ENCODE measurements at places on chromosomes 3 and 15.

DNA sequence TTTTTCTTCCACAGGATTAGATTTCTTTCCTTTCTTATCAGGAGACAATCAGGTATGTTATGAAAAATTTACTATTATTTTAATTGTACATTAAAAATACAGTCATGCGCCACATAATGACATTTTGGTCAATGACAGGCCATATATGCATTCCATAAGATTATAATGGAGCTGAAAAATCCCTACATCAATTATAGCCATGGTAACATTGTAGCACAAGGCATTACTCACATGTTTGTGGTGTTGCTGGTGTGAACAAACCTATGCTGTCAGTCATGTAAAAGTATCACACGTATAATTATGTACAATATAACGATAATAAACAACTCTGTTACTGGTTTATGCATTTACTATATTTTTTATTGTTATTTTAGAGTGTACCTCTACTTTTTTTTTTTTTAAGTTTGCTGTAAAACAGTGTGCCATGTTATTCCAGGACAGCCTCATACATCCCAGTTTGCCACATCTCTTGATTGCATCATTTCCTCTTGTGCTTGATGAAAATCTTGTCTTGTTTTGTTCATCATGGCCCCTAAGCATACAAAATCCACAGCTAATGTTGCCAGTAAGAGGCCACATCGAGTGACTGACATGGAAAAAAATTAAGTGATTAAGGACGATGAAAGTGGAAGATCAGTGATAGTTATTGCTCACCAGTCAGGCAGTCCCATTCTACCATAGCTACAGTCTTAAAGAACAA is 21.4 kb downstream of the CALML4 start:
- no peak for DNase-seq

DNA sequence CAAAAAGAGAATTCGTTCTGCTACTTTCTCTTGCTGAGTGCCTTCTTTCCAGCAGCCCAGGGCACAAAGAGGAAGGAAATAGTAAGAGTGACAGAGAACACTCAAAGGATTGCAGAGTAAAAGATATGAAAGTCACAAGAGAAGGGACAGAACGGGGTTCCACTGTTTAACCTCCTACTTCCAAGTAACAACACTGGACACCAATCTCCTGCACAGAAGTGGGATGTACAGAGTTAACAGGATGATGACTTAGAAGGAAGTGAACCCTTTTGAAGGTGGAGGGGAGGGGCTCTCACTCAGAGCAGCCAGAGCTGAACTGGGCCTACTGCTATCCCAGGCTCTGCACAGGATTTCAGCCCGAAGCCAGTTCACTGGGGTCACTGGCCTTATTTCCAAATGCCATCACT is 130.1 kb upstream of the PRICKLE2 start:
- no peak for DNase-seq

GRCh38 chr3:80097674-80098073 is 329.9 kb upstream of the ROBO1 start:
- no peak for DNase-seq

- peak; percentile 72 for DNase-seq
Measured at GRCh38 chr3:170418422-170419398, at the start of gene CLDN11. Gene CLDN11 (plus strand): TSS chr3:170418868. CDS start chr3:170419067, 199 bp downstream.

GRCh38 chr3:153159771-153160397 is 2.1 kb upstream of the RAP2B start:
- DNase-seq = no peak

- DNase-seq = no peak
Measured at GRCh38 chr3:122169911-122170310, 13.6 kb upstream of the CASR start.

DNA sequence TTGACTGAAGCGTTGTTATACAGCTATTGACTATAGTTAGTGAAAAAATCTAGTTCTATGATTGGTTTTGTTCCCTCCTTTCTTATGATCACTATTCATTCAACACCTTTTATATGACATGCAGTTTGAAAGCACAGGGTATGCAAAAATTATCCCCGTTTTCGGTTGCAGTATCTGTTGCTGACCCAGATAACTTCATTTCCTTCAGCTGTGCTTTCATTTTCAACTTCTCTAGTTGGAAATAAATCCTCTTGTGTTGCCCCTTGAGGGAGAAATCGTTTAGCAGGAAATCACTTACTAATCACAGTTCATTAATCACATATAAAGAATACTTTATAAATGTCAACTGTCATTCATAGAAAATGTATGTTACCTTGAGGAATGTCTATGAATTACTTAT is 55.1 kb downstream of the MBNL1 start:
- DNase-seq = no peak

DNA sequence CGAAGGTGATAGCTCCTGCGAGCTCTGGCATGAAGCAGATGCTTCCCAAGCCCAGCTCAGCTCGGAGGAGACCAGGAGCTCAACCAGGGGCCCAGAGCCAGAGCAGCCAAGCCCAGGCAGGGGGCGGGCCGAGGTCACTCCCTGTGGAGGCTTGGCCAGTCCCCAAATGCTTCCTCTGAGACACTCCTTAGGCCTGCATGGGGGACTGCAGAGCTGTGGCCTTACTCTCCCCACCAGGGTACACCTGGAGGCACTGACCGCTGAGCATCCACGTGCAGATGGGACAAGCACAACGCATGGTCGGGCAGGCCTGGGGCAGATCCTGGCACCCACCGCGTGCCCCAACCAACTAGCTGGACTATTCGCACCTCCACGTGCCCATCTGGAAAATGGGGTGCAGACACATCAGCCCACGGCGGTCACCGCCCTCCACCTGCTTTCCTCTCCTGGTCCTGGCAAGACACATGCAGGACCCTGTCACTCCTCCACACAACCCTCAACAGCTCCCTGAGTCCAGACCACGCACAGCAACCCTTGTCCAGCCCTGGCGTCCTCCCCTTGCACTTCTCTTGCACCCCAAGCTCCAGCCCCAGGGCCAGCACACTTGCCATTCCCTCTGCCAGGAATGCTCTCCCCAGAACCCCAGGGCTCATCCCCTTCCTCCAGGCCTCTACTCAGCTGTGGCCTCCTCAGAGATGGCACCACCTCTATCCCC is 164.7 kb upstream of the IQSEC1 start:
- no peak for DNase-seq

DNA sequence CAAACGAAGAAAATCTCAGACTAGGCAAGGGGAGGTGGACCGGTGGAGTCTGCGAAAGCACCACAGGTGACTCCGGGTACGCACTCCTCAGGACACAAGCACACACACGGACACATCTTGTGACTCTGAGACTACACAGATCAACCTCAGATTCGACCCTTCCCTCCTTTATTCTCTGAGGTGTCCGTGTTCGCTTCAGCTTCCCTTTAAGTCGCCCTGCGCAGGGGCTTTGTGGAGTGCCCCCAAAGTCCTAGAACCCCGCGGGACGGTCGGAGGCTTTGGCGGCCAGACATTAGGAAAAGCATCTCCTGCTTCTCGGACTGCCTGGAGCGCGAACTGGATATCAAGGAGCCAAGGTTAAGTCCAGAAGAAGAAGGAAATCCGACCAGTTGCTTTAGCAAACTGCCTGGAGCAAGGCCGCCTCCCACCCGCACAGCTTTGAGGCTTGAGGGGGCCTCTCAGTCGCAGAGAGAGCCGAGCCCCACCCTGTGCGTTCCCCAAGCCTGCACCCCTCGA is 730 bp downstream of the DGKG start:
- no peak for DNase-seq

GRCh38 chr3:2029559-2029958 is 69.1 kb upstream of the CNTN4 start:
- no peak for DNase-seq

DNA sequence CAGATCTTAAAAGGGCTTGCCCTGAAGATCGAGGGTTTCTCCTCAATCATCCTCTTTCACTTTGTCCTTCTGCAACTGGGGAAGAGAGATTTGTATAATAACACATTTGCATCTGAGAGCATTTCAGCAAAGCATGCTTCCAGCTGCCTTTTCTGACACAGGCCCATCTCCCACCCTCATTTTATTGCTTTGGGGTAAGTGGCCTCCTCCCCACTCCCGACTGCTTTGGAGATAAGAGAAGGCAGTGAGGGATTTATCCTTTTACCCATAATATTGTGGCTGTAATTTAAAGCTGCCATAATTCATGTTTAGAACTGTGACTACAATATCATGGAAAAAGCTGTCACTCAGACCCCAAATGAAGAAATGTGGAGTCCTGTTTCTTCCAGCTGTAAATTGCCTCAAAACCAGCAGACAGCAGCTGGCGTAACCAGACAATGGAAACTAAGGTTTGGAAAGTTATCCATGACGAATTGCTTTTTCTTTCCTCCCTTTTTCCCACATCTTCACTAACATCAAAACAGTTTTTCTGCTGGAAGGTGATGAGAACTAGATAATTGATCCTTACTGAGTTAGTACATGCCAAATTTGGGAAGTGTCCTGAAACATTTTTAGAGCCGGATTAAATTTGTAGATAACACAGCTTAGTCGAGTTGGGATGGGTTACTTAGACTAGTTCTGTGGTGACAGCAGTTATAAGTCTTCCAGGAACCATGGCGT is 104.2 kb upstream of the PFN2 start:
- no peak for DNase-seq

- no peak for DNase-seq
Measured at GRCh38 chr3:4721511-4721911, 228.4 kb downstream of the ITPR1 start.

DNA sequence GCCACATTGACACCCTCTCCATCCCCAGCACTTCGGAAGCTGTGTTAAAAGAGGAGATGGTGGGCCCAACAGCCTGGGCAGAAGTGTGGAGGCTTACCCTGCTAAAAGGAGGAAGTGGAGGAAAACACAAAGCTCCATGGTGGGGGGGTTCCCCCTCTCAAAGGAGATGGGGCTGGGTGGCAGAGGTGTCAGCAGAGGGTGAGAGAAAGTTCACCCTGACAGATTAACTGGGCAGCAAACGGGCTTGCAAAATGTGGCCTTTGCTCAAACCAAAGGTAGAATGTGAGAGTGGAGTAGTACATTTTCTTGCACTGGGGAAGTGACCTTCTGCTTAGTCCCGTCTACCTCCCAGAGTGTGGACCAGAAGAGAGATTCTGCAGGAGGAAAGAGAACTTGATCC is 44.7 kb downstream of the MYO1E start:
- no peak for DNase-seq

DNA sequence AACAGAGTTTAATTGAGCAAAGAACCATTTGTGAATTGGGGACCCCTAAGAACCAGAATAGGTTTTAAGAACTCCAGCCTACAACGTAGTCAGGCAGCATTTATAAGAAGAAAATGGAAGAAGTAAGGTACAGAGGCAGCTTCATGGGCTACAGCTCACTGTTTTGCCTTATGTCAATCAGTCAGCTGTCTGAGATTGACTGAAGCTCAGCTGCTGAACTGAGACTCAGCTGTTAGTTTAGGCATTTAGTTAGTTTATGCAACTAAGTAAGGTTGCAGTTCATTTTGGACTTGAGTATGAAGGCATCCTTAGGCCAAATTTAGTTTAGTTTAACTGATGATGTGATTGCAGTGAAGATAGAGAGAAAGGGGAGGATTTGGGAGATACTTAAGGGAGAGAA is 34.1 kb upstream of the RASA2 start:
- no peak for DNase-seq

- no peak for DNase-seq
Measured at GRCh38 chr15:62809115-62809967, 233.2 kb upstream of the TPM1 start.

- no peak for DNase-seq
Measured at GRCh38 chr3:150495563-150496168, 50.6 kb downstream of the SERP1 start.

DNA sequence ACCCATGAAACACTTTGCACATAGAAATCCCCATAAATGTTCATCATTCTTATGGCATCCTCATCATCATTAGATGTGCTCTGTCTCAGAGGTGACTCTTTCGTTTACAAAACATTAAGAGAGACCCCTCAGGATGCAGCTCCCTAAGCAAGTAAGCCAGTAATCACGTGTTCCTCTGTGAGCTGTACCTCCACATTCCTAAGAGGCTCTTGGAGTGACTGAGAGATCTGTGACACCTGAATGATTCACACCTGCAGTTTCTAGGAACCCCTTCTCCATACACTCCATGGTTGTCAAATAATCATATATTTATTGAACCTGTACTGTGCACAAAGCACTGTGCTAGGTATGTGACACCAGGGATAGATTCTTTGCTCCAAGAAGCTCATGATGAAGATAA is 602.4 kb downstream of the UNC13C start:
- no peak for DNase-seq

DNA sequence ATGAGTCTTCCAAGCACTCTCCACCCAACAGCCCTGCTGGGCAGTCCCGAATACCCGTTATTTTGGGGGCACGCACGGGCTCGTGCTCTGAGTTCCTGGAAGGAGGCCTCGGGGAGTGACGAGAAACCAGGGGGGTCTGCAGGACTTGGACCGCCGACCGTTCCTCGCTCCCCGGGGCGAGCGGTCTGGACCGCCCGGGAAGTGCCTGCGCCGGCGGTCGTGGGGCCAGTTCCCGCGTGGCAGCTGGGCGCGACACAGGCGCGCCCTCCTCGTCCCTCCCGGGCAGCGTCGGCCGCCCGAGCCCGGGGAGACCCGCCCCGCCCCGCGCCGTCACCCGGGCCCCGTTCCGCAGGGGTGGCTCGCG is 387 bp downstream of the GNB4 start:
- DNase-seq = no peak

GRCh38 chr3:101381809-101382208 is 61.4 kb upstream of the IMPG2 start:
- DNase-seq = no peak

DNA sequence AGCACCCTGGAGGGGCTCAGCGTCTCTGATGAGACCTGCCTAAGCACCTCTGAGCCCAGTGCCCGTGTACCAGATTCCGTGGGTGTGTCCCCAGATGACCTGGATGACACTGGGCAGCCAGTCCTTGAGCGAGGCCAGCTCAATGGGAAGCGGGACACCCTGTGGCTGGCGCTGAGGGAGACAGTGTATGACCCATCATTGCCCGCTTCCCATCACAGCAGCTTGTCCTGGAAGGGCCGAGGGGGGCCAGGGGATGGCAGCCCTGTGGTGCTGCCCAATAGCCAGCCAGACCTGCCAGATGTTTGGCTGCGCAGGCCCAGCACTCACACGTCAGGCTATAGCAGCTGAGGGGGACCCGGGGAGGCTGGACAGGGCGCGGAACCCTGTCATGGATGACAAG is 12.0 kb downstream of the DISP2 start:
- no peak for DNase-seq

DNA sequence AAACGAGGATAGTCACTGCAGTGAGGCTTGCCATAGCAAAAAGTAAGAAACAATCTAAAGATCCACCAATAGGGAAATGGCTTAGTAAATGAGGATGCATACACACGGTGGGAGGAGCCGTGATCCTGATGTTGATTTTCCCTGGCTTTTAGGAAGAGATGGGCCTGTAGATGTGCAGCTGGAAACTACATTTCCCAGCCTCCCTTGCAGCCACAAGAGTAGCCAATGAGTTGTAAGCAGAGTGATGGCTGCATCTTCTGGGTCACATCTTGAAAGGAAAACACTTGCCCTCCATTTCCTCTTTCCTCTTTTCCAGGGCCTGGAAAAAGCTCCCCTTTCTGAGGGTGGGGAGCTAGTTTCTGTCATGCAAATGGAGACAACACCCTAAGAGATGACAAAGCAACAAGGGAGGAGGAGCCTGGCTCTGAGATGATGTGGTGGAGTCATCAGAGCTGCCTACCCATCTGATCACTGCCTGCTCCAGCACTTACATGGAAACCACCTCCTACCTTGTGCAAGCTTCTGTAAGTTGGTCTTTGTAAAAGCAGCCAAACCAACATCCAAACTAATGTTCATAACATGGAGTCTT is 139.1 kb downstream of the TLE3 start:
- DNase-seq = peak; percentile 32

GRCh38 chr15:98804057-98804380 is 155.7 kb downstream of the IGF1R start:
- no peak for DNase-seq

- DNase-seq = no peak
Measured at GRCh38 chr3:52600258-52600657, 63.9 kb downstream of the UQCC5 start.

GRCh38 chr3:55189359-55189801 is 261.5 kb upstream of the LRTM1 start:
- no peak for DNase-seq
